AG20443 (cell line): ENCODE measurements at places on chromosomes 6 and 20.

DNA sequence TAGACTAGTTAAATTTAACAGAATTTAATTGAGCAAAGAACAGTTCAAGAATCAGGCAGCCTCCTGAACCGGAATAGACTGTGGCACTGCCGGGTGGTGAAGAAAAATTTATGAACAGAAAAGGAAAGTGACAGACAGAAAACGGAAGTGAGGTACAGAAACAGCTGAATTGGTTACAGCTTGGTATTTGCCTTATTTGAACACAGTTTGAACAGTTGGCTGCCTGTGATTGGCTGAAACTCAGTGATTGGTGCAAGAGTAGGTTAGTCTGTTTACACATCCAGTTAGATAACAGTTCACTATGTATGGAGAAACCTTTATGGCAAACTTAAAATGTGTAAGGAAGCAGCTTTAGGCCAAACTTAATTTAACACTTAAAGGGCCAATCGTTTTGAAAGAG lies 116.0 kb upstream of the CITED2 start:
- no peak for DNase-seq

DNA sequence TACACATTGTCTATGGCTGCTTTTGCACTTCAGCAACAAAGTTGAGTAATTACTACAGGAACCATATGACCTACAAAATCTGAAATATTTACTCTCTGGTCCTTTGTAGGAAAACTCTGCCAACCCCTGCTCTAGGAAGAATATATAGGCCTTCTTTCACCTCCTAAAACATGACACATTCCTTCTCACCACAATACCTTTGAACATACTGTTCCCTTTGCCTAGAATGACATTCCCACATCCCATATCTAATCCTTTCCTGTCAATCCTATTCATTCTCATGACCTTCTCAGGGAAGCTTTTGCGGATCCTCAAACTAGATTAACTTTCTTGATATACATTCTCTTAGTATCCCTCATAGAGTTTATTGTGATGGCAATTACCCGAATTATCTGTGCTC lies 18.0 kb upstream of the NCOA6 start:
- DNase-seq, result no peak

DNA sequence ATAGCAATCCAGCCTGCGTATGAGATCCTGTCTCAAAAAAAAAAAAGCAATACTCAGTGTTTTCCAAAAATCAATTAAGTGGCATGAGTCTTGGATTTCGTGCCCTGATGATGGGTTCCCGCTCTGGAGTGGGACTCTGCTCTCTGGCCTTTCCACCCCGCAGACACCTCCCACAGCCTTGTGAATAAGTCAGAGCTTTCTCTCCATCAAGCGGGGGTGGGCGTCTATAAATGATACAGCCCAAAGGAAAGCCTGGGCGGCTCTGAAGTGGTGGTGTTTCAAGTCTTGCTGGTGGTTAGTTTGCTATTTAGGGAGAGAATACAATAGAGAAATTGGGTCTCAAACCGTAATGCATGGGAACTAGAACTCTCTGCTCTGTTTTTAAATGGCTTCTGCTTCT lies 52.5 kb upstream of the TAGAP start:
- DNase-seq, result no peak

DNA sequence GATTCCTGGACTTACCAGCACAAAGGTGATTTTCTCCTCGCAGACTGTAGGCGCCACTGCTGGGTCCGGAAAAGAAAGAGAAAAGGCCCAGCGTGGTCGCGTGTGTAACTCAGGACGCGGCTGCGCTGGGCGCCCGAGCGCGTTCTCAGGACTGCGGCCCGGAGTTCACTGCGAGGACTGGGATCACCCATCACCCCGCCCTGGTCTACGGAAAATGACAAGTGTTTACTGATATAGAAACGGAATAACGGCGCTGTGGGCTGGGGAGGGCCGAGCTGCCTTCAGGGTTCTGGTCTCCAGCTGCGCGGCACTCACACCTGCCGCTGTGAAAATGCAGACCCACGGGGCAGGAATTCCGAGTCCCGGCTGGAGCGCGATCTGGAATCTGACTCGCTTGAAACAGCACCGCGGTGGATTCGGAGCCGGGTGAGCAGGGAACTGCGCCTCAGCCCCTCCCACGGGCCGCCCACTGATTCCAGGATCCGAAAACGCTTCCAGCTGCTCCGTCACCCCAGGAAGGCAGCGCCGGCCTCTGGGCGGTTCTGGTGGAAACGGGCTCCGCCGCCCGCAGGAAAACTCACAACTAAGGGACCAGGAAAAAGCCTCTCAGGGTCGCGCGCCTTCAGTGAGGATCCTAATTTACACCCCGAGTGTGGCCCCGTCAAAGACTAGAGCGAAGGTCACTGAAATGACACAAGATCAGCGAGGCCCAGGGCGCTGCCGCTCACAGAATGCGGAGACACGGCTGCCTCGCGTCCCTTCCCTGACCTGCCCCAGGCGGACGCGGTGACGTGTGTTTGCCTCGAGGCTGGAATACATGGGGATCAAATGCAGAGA lies 34.5 kb downstream of the HLA-A start:
- peak; percentile 87 for DNase-seq

GRCh38 chr6:31004794-31005193 lies 5.5 kb upstream of the MUC22 start:
- no peak for DNase-seq

DNA sequence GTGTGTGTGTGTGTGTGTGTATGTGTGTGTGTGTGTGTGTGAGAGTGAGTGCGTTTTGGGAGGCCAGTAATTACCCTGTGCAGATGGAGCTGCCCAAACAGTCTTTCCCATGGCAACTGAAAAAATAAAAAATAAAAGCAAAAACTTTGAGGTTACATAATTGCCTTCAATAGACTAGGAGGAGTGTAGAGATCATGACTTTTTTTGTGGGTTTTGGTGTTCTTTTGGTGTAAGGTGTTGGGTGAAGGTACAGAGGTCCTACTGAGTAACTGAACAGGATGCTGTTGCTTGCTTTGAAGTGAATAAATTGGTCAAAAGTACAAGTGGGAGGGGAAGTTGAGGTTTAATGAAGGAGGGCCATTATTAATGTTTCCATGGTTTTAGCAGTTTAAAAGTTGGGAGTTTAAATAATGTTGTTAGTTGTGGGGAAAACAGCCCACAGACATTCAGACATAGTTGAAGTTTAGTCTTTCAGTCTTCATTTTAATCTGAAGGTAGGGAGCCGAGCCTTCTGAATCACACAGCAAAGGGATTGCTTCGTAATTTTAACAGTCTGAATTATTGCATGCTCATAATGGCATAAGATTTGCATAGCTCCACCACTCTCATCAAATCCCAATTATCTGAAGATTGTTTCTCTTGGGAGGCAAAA lies 251.4 kb downstream of the PRL start:
- DNase-seq, result no peak

DNA sequence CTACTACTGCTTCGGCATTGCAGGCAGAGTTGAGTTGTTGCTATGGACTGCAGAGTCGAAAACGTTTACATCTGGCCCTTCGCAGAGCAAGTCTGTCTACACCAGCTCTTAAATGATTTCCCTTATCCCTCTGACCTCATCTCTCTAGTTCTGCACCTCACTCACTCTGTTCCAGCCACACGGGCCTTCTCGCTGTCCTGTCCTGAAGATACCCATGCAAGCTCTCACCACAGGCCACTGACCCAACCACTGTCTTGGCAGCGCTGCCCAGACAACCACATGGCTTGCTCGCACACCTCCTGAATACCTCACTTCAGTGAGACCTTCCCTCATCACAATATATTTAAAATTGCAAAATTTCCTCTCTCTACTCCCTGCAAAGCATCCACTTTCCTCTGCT lies 31.4 kb downstream of the B4GALT5 start:
- no peak for DNase-seq

DNA sequence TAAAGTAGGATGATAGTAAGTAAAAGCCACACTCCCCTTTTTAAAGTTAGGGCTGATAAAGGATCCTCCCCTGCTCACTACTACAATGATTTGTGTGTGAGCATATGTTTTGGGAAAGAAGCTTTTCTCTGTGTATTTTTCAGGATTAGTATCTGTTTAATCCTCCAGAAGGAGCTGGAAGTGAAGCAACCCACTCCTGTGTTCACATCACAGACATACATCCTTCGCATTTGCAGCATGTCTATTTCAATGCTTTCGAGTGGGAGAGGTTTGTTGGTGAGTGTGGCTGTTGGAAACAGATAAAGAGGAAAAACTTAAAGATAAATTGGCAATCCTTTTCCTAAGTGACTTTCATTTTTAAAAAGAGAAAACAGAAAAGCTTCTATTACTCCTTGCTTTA lies 31.6 kb upstream of the RGS17 start:
- DNase-seq, result no peak

DNA sequence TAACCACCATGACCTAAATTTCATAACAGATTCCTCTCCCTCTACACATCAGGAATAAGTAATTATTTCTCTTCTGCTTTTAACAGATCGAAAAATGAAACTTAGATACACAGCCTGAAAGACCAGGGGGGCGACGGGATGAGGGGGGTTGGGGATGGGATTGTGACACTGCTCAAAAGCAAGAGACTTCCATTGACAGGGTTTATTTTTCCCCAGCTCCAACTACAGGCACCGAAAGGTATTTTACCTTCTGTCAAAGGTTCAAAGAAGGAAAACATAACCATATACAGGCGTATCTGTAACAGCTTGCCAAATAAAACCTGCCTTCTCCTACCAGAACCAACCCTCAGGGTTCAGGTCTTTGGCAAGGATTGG lies 1.3 kb downstream of the EPHA7 start:
- no peak for DNase-seq
